IMR-90 (cell line): ENCODE measurements at places on chromosomes 5 and 9. TPM values are rescaled to one million over a fixed set of nuclear protein-coding genes. Genes with fewer than 3 reads are reported as not detected.

- peak; percentile 17 for DNase-seq
- no peaks in the 10 kb centered on the region for H3K27me3 ChIP-seq
- H3K27ac ChIP-seq: no peak overlapping the region
Measured at GRCh38 chr9:125361837-125362531, 100.4 kb downstream of the GAPVD1 start.

DNA sequence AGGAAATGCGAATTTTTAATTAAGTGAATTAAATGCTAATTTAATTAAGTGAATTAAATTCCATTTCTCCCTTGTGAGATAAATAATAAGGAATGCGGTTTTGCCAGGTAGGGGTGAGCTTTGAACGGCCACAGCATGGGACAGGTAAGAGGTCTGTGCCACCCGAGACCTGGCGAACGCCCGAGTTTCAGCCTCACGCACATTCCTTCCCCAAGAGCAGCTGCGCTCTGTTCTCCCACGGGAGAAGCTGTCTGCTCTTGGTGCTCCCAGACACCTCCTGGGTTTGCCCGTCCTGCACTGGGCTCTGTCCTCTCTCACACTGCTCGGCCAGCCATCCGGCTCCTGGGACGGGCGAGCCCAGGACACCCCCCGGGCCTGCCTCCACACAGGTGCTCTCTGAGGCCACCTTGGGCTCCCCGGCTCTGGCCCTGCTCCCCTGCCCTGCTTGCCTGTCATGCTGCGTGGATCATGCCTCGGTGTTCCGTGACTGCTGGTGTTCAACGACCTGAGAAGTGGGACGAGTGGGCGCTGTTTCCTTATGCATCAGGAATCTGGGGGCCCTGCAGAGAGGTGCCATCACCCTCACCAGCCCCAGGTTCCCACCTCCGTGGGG lies 13.7 kb upstream of the CAMSAP1 start:
- H3K36me3 ChIP-seq: peaks cover 10% of the 10 kb centered on the region; the same call in 1 of the 2 replicates
- no peaks in the 10 kb centered on the region for H3K27me3 ChIP-seq
- no peak overlapping the region for H3K27ac ChIP-seq
- DNase-seq: no peak
- no peak overlapping the region for H3K4me3 ChIP-seq

GRCh38 chr9:21591221-21592062 lies 109.3 kb upstream of the IFNE start:
- no peaks in the 10 kb centered on the region for H3K27me3 ChIP-seq
- peak overlapping the region; percentile 77 for H3K27ac ChIP-seq
- H3K36me3 ChIP-seq: no peaks in the 10 kb centered on the region
- H3K4me3 ChIP-seq: no peak overlapping the region
- DNase-seq: peak; percentile 99
- H3K4me1 ChIP-seq: peaks cover 2% of the 10 kb centered on the region; the same call in 1 of the 2 replicates

GRCh38 chr9:81634915-81635516 lies 54.3 kb downstream of the TLE1 start:
- H3K27ac ChIP-seq: peak overlapping the region; percentile 46; the same call in 1 of the 2 replicates
- H3K4me3 ChIP-seq: peak overlapping the region; percentile 9; the same call in 1 of the 2 replicates
- H3K4me1 ChIP-seq: peaks cover 27% of the 10 kb centered on the region
- DNase-seq: peak; percentile 79
- peaks cover 15% of the 10 kb centered on the region for H3K36me3 ChIP-seq
- H3K27me3 ChIP-seq: no peaks in the 10 kb centered on the region

DNA sequence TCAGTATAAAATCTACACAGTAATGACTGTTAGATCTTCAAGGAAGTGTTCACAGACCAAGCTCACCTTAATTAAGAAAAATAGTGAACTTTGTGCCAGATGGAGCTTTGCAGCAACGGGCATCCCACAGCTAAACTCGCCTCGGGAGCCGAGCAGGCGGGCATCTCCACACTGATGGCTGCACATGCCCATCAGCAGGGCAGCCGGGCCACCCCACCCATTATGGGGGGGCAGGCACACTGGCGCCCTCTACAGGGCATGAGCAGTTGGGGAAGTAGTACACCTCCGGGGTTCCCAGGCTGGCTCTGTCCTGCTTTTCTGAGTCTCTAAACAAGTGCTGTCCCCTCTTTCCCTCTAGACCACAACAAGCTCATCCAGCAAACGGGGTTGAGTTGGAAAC lies 21.6 kb downstream of the ANKS6 start:
- no peak overlapping the region for H3K27ac ChIP-seq
- H3K4me3 ChIP-seq: no peak overlapping the region
- H3K27me3 ChIP-seq: no peaks in the 10 kb centered on the region
- 0 out of 2 replicates have a peak, but pooled peaks cover 1% of the 10 kb centered on the region for H3K4me1 ChIP-seq

DNA sequence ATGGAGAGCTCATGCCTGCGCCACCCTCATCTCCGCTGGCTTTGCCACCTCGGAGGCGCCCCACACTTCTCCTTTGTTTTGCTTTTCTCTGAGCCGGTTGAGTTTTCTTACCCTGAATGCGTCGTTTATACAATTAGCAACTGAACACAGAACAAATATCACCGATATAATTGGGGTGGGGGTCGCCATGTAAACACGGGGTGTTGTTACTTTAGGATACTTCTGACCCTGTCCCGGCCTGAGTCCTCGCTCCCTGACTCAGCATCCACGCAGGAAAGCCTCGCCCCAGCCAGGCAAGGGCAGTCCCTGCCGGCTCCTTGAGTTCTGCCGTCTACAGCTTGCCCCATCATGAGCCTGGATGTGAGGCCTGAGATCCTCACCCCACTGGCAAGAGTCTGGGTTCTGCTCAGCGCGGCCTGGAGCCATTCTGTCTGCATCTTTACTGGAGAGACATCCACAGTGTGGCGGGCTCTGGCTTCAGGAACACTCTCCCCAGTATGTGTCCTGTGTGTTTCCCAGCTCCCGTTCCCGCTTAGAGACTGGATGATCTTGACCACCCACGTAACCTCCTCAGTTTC lies 5.5 kb downstream of the NKX2-5 start:
- H3K27ac ChIP-seq: no peak overlapping the region
- no peaks in the 10 kb centered on the region for H3K36me3 ChIP-seq
- H3K27me3 ChIP-seq: peaks cover 88% of the 10 kb centered on the region
- no peak overlapping the region for H3K4me3 ChIP-seq
- DNase-seq: no peak
- H3K4me1 ChIP-seq: no peaks in the 10 kb centered on the region; the same call in 1 of the 2 replicates

GRCh38 chr9:81052846-81053245 lies 636.5 kb downstream of the TLE1 start:
- no peaks in the 10 kb centered on the region for H3K4me1 ChIP-seq
- H3K4me3 ChIP-seq: no peak overlapping the region
- no peaks in the 10 kb centered on the region for H3K36me3 ChIP-seq
- no peak overlapping the region for H3K27ac ChIP-seq
- H3K27me3 ChIP-seq: no peaks in the 10 kb centered on the region

DNA sequence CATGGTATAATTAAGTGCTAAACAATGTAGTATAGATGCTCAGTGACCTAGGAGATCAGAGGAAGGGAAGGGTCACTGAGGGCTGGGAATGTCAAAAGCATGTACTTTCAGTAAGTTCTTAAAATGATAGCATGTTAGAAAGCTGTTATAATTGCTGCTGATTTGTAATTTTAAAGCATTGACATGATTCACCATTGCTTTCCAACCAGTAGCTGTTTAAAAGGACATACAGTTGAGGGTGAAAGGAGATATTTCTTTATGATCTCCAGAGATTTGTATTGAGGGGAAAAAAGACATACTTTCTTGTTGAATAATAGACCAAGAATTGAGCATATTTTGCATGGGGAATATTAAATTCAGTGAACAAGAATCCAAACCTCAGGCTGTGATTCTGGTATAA lies 1.2 kb upstream of the SLC1A3 start:
- no peak overlapping the region for H3K27ac ChIP-seq
- no peaks in the 10 kb centered on the region for H3K36me3 ChIP-seq
- no peak for DNase-seq
- no peak overlapping the region for H3K4me3 ChIP-seq

- H3K4me1 ChIP-seq: peaks cover 22% of the 10 kb centered on the region
- H3K36me3 ChIP-seq: no peaks in the 10 kb centered on the region
- no peak overlapping the region for H3K4me3 ChIP-seq
- DNase-seq: no peak
Measured at GRCh38 chr5:14810282-14810681, 61.3 kb downstream of the ANKH start.

DNA sequence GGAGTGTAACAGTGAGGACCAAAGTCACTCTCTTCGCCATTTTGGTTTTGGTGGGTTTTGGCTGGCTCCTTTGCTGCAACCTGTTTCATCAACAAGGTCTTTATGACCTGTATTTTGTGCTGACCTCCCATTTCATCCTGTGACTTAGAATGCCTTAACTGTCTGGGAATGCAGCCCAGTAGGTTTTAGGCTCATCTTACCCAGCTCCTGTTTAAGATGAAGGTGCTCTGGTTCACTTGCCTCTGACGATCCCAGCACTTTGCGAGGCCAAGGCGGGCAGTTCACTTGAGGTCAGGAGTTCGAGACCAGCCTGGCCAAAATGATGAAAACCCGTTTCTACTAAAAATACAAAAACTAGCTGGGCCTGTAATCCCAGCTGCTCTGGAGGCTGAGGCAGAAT lies 1.8 kb upstream of the CKS2 start:
- H3K36me3 ChIP-seq: no peaks in the 10 kb centered on the region
- no peak for DNase-seq
- peaks cover 3% of the 10 kb centered on the region for H3K4me1 ChIP-seq

DNA sequence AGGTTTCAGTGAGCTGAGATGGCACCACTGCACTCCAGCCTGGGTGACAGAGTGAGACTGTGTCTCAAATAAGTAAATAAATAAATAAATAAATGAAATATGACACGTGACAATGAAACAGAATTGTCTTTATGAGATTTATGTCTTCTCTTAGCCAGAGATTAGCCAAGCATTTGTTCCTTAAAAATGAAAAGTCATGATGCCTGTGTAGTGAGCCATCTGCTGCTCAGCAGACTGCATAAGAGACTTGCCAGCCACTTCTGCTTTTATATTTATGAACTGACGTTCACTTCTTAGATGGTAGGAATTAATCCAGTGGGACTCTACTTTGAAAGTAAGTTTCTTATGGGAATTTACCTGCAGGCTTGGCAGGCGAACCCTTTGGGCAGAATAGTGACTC lies 227.4 kb downstream of the NR3C1 start:
- H3K36me3 ChIP-seq: no peaks in the 10 kb centered on the region
- peak; percentile 26 for DNase-seq
- H3K27ac ChIP-seq: no peak overlapping the region
- no peak overlapping the region for H3K4me3 ChIP-seq
- H3K27me3 ChIP-seq: no peaks in the 10 kb centered on the region

DNA sequence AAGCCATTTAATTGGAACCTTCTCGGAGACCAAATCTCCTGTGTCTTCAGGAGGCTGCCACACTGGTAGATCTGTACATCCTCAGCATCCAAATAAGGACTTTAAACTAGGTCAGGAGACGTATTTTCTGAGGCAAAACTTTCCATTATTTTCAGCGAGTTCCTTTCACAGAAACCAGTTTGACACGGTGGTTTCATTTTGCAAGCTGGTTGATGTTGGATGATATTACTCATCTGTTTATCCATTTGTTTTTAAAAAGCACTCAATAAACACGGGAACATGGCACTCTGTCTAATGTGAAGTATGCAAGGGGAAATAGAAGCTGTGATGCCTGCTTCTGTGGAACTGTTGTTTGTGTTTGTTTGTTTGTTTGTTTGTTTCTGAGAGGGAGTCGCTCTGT lies 199.6 kb downstream of the ERCC6L2 start:
- no peak for DNase-seq
- H3K27ac ChIP-seq: no peak overlapping the region
- H3K4me3 ChIP-seq: no peak overlapping the region
- peaks cover 1% of the 10 kb centered on the region; the same call in 1 of the 2 replicates for H3K4me1 ChIP-seq
- no peaks in the 10 kb centered on the region for H3K36me3 ChIP-seq

- H3K27ac ChIP-seq: no peak overlapping the region
- no peaks in the 10 kb centered on the region; the same call in 1 of the 2 replicates for H3K36me3 ChIP-seq
- H3K4me1 ChIP-seq: peaks cover 5% of the 10 kb centered on the region; the same call in 1 of the 2 replicates
- H3K4me3 ChIP-seq: no peak overlapping the region
Measured at GRCh38 chr5:172694541-172694940, 53.5 kb downstream of the NEURL1B start.

DNA sequence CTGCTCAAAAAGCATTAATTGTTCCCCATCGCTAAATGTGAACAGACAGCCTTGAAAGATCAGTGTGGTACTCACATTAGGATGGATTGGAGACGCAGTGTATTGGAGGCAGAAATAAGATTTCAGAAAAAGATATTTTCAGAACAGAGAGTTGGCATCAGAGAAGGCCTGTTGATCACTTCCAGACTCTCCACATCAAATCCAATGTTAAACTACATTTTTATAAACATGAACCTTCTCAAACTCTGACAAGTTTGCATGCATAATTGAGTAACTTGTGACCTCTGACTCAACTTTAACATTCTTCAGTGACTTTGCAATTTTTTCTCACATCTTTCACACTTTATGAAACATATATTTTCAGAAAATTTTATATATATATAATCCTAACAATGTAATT lies 919.6 kb upstream of the SEMA6A start:
- H3K27me3 ChIP-seq: no peaks in the 10 kb centered on the region
- H3K36me3 ChIP-seq: no peaks in the 10 kb centered on the region

- H3K27me3 ChIP-seq: peaks cover 1% of the 10 kb centered on the region; the same call in 1 of the 2 replicates
- no peaks in the 10 kb centered on the region for H3K36me3 ChIP-seq
- no peak for DNase-seq
- H3K4me3 ChIP-seq: no peak overlapping the region
Measured at GRCh38 chr9:88237479-88237961, 99.2 kb upstream of the SPATA31C2 start.

DNA sequence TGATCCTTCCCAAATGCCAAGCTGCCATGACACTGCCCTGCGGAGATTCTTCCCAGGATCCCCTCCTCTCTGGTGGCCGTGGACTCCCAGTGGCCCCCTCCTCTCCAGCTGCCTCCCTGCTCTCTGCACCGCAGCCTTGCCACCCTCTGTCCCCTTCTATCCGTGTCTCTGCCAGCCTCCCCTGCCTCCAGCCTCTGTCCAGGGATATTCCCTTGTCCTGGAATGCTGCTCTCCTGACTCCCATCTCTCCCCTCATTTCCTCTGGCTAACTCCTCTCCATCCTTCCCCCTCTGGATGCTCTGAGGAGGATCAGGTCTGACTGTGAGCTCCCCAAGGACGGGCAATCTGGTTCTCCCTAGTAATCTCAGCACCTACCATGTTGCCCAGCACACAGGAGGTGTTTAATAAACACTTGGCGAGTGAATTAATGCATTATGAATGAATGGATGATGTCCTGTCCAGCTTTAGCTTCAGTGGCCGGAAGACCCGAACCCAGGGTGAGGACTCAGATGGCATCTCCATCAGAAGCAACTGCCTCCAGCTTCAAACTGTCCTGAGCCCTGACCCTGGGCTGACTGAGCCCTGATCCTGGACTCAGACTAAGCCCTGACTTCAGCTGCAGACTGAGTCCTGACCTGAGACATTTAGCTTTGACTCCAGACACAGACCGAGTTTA lies 7.5 kb upstream of the CRB2 start:
- no peak overlapping the region for H3K4me3 ChIP-seq
- no peaks in the 10 kb centered on the region for H3K36me3 ChIP-seq
- H3K27ac ChIP-seq: no peak overlapping the region
- H3K27me3 ChIP-seq: peaks cover 34% of the 10 kb centered on the region
- no peaks in the 10 kb centered on the region for H3K4me1 ChIP-seq

Gene PLPPR1
- polyA plus RNA-seq: not detected in 2 replicates

Gene ABLIM3
- 69.9 and 71.1 TPM in 2 replicates for polyA plus RNA-seq

Gene ADAMTS12
- polyA plus RNA-seq: 24.3 and 27.3 TPM in 2 replicates

Gene SLC36A3
- polyA plus RNA-seq: not detected in 2 replicates

Gene IL3
- polyA plus RNA-seq: not detected in 2 replicates

Gene NR3C1
- 11.9 and 13.7 TPM in 2 replicates for polyA plus RNA-seq

Gene C5orf58
- not detected in 2 replicates for polyA plus RNA-seq

Gene HDHD3
- polyA plus RNA-seq: 8.6 and 9.4 TPM in 2 replicates

Gene MOB3B
- 0.02 and 0.03 TPM in 2 replicates for polyA plus RNA-seq

Gene ACER2
- 0.66 and 0.84 TPM in 2 replicates for polyA plus RNA-seq

Gene CD14
- 0.17 and 0.19 TPM in 2 replicates for polyA plus RNA-seq

Gene PCDHAC2
- polyA plus RNA-seq: not detected in 2 replicates
